HuH-7 (cell line): ENCODE measurements at places on chromosomes 4 and X.
A peak's percentile ranks its signal among the peaks of the same experiment; 100 is the strongest.

GRCh38 chr4:67049446-67049845 is 495.9 kb downstream of the CENPC start:
- no peak for DNase-seq

DNA sequence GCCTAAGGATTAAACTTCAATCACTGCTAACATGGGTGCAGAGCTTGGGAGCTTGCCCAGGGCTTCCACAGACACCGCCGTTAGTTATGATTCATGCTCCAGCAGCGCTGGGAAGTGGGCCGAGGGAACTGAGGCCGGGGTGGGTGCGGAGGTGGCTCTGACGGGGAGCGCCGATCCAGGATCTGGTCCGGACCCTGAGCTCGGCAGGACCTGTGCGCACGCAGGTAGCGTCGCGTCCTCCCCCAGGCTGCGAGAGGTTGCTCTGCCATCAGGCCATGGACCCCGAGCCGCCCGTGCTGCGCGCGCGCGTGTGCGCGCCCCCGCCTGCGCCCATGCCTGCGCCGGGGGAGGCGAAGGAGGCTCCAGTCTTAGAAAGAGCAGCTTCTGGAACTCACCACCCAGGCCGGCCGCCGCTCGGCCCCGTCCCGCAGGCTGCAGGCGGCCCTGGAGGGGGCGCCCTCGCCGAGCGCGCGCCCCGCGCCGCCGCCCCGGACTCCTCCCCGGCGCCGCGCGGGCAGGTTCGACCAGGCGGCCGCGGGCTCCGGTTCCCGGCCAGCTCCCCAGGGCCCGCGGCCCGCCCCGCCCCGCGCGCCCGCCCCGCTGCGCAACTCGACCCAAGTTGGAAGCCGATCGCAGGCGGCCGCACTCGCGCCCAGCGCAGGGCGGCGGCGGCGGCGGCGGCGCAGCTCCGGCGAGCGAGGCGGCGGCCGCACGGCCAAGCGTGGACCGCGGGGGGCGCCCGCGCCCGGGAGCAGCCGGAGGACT is 732 bp upstream of the ADRA2C start:
- DNase-seq: peak; percentile 89

GRCh38 chrX:53718073-53718472 is 31.6 kb upstream of the HUWE1 start:
- no peak for DNase-seq

DNA sequence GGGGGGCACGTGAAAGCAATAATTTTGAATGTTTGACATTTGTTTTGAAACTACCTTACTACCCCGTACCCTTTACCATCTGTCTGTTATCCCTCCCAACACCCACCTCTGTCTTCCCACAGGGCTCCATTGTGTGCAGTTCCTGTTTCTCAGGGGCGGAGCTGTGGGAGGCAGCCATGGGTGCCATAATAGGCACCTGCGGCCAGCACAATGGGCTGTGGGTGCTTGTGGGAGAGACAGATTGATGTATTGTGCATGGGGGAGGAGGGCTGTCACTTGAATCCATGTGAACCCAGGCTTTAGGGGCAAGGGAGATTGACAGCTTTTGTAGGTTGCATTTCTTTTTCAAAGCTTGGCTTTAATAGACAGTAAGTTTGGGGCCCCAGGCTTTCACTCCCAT is 122.6 kb upstream of the CXorf66 start:
- no peak for DNase-seq

- peak; percentile 34 for DNase-seq
Observed at GRCh38 chr4:128635141-128635954, 174.2 kb upstream of the JADE1 start.

GRCh38 chr4:3880615-3881120 is 114.5 kb downstream of the ADRA2C start:
- DNase-seq: peak; percentile 84

- no peak for DNase-seq
Observed at GRCh38 chr4:37477126-37477525, 209.1 kb downstream of the RELL1 start.

- no peak for DNase-seq
Observed at GRCh38 chr4:109576462-109576861, 16.4 kb downstream of the MCUB start.

- no peak for DNase-seq
Observed at GRCh38 chr4:118284169-118284568, 68.6 kb downstream of the PRSS12 start.

DNA sequence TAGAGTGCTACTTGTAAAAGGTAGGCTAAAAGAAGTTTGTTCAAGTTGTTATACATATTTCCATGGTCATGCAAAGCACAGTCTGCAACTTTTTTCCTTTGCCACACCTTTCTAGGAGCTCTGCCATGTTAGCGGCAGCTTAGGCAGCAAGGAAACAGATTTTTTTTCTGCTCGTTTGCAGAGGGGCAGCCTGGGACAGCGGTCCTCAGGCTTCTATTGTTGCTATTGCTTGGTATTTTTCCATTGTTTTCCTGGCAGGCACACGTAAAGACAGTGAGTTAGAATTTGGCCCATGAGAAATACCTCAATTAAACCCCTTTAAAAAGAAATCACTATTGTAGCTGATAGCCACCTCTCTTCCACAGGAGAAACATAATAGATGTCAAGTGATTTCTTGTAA is 391.4 kb downstream of the SH2D1A start:
- no peak for DNase-seq

DNA sequence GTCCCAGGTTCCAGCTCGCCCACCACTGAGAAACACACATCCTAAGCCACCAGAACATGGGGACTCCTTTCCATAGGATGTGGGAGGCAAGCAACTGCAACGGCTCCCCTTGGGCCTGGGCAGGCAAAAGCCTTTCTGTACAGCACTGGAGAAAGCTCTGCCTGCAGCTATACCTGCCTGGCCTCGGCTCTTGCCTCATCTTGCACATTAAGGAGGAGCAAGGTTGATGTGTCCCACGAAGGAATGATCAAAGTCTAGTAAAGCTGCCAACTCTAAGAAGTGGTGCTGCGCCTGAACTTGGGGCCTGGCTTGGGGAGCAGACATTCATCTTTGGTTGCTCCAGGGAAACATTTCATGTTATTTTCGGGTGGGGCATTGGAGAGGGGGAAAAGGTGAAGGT is 19.6 kb downstream of the CCNG2 start:
- DNase-seq: no peak

GRCh38 chrX:4710618-4711433 is 997.4 kb upstream of the PRKX start:
- no peak for DNase-seq

DNA sequence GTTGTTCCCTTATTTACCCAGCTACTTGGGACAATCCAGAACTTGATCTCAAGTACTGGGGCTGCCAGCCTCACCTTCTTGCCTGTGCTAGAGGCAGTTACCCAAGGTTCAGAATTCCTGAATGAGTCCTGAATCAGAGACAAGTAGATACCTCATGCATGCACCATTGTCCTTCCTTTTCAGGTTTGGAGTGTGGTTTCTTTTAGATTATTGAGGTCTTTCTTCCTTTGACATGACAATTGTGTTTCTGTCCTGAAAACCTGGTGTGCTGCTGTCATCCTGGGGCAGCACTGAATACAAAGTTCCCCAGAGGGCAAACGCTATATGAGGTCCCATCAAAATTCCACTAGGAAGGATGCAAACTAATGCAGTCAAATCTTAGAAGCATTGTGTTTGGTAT is 3.5 kb downstream of the CXCL2 start:
- no peak for DNase-seq

DNA sequence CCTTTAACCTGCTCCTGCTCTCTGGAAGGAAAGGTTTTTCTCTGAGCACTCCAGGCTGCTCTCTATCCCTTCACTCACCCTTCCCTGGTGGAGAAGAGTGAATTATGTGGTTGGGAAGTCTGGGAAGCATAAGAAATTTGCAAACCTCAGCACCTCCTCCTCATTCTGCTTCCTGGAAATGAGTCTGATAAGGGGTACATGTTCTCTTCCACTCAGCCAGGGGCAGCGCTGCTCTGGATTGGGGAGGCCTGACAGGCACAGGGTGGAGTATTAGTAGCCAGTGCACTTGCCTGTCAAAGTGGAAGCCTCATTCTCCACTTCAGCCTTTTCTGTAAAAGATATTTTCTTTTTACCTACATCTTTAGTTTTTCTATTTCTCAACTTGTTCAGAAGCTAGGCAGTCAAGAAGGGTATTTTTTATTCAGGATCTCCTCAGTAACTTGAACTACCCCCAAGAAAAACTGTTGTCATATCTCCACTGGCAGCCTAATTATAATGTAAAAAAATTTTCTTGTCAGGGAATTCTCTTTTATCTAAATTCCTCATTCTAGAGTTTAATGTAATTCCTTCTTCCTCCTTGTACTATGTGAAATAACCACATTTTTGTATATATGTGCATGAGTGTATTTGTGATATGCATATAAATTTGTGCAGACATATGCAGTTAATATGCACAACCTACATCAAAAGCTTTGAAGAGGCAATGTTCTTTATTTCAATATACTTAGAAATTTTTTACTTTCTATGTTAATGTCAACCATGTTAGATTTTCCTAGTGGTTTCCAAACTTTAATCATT is 15.3 kb downstream of the ADAMTS3 start:
- DNase-seq: no peak

GRCh38 chrX:15310117-15310516 is 5.3 kb downstream of the ASB11 start:
- no peak for DNase-seq

DNA sequence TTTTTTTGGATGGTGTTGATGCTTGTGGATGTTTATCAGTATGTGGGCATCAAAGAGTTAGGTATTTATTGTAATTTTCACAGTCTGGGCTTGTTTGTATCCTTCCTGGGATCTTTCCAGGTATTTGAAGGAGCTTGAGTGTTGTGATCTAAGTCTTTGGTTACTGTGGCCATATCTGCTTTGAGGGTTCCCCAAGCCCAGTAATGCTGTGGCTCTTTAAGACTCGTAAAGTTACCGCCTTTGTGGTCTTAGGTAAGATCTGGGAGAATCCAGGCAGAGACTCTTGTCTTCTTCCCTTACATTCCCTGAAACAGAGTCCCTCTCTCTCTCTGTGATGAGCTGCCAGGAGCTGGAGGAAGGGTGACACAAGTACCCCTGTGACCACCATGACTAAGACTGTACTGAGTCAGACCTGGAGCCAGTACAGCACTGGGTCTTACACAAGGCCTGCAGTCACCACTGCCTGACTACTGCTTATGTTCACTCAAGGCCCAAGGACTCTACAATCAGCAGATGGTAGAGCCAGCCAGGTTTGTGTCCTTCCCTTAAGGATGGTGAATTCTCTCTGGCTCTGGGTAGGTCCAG is 62.2 kb downstream of the FMR1NB start:
- no peak for DNase-seq

DNA sequence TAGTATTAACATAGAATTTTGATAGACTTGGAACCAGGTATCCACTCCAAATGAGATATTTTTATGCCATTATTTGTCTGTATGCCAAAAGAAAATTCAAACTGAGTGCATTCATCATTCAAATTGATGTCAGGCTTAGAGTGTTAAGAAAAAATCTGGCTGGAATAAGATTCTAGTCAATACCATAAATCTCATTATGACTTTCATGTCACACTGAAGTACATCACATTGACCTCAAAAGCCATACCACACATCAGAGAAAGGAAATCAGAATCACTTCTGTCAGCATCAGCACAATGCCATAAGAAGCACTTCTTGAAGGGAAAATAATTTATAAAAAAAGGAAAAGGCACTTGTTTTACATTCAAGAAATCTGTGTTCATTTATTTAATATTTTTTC is 119.0 kb upstream of the BMP3 start:
- DNase-seq: no peak

GRCh38 chr4:100286636-100287035 is 96.4 kb upstream of the DDIT4L start:
- no peak for DNase-seq

DNA sequence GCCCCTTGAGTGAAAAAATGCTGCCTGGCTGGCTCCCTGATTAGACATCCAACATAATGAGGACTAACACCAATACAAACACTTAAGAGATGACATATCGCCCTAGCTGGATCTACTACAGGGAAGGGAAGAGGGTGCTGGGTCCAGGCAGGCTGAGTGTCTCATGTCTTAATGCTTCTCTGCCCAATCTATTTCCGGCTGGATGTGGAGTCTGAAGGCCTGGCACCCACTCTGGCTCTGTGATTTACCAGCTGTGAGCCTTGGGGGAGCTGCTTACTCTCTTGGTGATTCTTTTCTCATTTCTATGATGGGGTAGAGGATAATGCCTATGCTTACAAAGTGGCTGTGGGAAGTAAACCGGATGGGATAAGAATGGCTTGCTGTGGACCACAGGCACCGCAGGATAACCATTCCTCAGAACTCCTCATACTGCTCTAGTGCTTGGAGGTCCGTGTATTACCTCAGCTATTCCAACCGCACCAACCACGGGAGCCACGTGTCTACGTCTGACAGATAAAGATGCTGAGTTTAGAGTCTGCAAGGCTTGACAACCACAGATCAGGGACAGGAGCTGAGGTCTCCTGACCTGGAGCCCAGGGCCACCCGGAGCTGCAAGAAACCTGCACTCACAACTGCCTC is 161.7 kb downstream of the AFAP1 start:
- no peak for DNase-seq

DNA sequence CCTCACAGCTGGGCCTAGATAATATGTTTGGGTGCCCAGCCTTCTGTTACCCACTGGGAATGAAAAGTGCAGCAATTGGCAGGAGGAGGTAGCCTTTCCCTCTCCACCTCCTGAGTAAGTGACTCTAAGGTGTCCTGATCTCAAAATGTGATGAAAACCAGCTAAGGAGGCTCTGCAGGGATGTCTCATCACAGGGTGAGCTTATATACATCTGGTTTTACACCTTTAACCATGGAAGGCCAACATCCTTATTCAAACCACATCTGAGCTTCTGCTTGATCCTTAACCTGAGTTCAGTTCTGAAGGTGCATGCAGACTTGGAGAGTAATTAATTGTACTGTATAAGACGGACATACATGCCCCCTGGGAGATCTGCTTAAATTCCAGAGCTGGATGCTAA is 53.7 kb downstream of the HOPX start:
- DNase-seq: no peak

DNA sequence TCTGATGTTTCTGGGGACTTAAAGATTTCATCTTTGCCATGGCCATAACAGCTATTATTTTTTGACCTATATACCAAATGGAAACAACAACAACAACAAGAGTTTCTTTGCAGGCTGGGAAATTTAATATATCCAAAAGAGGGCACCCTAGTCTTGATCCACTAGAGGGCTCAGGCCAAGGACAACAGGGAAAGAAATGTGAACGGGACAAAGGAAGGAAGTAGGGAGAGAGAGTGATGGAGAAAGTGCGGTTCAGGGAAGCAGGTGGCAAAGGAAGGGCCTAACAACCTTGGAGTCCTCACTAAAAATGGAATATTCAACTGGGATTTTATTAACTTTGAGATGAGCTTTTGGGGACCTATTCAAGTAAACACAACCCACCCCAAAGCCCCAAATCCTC is 67.8 kb upstream of the SCML1 start:
- no peak for DNase-seq

GRCh38 chrX:48714573-48714972 is 18.0 kb downstream of the SUV39H1 start:
- DNase-seq: no peak

GRCh38 chr4:40923316-40924095 is 173.8 kb downstream of the NSUN7 start:
- DNase-seq: no peak

- no peak for DNase-seq
Observed at GRCh38 chr4:52560844-52561280, 98.2 kb downstream of the USP46 start.
